Stimulated activated CD4-positive, alpha-beta T cell treated with anti-CD3 and anti-CD28 coated beads, Interleukin-1b, Interleukin-23, amount 100 ng/mL, for 1 hour (primary cell): ENCODE measurements at places on chromosomes 2 and 18.

DNA sequence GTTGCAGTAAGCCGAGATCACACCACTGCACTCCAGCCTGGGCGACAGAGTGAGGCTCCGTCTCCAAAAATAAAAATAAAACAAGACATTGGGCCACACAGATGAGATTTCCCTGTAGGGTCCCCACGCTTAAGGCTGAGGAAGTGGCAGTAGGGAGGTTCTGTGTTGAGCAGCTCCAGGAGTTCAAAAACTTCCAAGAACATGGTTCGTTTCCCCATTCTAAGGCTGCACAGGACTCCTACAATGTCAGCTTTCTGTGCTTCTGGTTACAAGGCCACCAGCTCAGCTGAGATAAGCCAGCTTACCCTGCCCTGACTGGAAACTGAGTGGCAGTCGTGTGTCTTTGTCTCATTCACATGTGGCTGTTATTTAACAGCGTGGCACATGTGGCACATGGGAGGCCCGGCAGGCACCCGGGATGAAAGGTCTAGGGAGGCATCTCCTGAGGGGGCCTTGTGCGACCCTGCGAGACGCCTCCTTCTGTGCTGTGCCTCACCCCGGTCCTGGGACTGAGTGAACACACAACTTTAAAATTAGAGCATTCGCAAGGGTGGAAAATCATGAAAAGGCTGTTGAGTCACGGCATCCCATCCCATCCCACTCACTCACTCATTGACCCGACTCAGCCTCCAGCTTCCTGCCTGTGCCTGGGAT, 7.7 kb downstream of the ITGB1BP1 start:
- DNase-seq: no peak

DNA sequence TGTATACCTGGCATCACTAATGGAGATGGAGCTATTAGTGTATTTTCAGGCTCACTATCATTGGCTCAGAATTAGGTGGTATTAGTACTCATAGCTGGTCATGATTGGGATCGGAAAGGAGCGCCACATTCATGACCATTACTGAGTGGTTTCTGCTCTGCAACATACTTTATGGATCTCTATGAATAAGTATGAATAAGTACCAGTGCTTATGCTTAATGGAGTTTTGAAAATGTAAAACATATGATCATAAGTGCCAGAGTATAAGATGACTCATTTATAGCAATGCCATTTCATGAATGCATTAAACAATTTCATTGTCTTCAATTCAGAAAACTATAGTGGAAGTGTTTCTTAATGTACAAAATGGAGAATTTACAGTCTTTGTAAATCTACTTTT, 156.7 kb downstream of the GALNT3 start:
- no peak for DNase-seq

DNA sequence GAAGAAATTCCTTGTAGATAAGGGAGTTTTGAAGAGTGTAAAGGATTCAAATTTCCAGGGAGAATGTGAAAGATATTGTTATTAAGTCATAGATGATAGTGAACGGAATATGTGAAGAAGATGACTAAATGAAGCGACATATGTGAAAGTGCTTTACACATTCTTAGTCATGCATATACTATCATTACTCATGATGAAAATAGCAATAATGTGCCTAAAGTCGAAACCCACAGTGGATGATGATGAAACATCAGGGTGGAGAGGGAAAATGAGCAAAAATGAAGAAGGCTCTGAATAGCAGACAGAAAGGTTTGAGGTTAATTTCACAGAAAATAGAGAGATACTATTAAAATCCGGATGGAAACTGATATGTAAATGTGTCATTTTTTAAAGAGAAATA, 1237.1 kb downstream of the LRP1B start:
- DNase-seq: no peak

GRCh38 chr2:71482055-71482454, 28.7 kb downstream of the DYSF start:
- DNase-seq: no peak

DNA sequence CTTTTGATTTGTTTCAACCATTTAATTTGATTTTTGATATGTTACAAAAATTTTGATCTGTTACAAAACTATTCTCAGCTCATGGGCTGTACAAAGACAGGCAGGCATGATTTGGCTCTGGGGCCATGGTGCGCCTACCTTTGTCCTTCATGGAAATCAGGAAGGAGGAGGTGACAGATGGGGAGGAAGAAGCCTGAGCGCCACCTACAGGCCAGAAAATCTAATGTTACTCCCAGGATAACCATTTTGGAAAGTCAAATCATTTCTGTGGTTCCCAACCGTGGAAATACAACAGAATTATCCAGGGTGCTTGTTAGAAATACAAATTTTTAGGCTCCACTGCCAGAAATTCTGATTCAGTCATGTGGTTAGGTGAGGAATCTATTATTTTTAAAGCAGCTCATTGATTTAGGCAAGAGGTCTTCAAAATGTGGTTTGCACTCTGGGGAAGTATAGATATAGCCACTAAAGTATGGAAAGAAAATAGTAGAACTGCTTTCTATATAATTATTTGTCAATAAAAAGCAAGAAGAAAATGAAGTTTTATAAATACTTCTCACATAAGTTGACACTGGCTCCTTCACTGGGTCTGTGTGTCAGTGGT, 93.9 kb downstream of the EVA1A start:
- no peak for DNase-seq

DNA sequence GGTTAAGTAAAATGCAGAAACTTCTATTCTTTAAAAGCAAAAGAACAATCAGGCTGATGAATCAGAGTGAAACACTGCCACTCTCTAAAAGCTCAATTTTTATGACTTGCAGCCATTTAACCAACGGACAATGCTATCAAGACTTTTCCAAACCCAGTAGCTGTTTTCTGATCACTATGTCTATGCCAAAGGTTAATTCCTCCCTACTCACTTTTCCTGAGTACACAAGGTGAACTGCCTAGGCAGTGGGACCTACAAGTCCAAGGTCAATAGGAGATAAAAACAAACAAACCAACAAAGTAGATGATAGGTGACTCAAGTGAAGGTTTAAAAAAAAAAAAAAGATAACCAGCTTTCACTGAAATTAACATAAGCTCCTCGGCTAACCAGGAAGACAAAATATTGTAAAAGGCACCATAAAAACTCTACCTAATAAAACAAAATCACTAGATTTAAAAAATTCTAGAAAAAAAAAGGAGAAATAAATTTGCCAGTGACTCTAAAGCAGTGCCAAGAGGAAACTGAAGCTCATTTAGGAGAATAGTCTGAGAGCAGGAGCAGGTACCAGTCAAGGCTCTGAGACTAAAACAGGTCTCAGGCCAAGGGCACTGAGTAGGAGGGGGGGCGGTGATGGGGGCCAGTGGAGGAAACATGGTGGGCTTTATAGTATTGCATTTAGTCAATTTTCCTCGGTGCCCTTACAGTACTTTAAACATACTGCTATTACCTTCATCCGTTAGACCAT, 134.1 kb upstream of the DLGAP1 start:
- no peak for DNase-seq

DNA sequence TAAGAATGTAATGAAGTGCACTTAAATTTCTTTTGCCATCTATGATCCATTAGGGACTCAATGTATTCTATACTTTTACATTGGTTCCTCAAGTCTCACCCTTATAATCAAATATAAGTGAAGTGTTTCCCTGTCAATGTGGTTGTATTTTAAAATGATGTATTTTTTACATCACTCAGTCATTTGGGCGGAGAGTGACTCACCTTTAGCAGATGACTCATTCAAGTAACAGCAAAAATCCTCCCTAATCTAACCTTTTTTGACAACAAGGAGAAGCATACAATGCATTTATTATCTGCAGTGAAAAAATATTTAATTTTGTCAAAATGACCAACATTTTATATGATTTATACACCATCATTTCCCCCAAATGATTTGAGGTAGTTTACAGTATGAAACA, 94.4 kb downstream of the FANCL start:
- DNase-seq: no peak

GRCh38 chr2:76008001-76008702, 297.4 kb upstream of the GCFC2 start:
- DNase-seq: no peak

DNA sequence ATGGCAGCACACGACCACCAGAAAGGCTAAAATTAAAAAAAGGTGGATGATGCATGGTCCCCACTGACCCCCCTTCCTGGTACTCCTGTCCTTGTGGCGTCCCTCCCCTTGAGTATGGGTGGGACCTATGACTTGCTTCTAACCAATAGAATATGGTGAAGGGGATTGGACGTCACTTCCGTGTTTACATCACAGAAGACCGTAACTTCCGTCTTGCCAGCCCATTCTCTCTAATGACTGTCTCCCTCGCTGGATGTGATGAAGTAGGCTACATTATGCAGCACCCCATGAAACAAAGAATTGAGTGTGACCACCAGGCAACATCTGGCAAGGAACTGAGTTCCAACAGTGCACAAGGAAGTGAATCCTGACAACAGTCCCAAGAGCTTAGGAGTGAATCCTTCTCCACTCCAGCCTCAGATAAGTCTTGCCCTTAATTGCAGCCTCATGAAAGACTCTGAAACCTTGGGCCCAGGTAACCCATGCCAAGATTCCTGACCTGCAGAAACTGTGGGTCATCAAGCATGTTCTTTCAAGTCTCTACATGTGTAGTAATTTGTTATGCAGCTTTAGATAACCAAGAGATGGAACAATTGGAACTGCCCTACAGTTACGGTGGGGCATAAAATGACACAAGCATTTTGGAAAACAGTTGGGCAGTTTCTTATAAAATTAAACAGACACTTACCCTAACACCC, 80.1 kb upstream of the NPAS2 start:
- DNase-seq: no peak

- no peak for DNase-seq
Measured at GRCh38 chr18:78743078-78743477, 236.5 kb upstream of the SALL3 start.

DNA sequence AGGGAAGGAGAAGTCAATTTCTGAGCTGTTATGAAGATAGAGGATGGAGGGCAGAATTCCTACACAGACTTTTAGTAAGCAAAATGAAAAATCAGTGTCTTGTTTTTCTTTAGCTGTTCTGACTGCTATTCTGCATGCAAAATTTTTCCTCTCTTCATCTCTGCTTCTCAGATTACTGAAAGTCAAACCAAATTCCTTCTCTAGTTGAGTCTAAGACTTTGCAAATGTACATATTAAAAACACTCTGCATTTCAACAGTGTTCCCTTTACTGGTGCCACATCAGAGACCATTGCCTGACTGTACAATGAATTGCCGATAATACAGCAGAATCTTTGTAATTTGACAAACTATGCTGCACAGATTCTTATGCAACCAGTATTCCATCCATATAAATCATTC, 198.8 kb downstream of the EXOC6B start:
- DNase-seq: no peak

GRCh38 chr2:4604767-4605166, 901.4 kb downstream of the DCDC2C start:
- DNase-seq: no peak

GRCh38 chr18:1019191-1019590, 114.5 kb downstream of the ADCYAP1 start:
- DNase-seq: no peak

DNA sequence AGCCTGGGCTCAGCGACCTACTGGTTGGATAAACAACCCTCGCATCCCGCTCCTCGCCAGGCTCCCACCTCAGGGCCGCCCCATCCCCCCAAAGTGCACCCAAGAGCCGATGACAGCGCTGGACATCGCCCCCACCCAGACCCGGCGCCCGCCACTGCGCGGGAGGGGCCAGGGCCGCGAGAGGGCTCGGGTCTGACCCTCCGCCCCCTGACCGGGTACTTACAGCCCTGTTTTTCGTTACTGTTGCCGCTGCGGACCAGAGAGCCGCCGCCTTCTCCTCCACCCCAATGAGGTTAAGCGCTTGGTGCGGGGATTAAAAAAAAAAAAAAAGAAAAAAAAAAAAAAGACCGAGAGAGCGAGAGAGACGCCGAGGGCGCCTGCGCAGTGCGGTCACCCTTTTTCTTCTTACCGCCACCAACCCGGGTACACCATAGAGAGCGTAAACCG, at the start of gene CLASP1:
Gene CLASP1, minus strand, starts transcription at position 314 of the 447 bp plus-strand sequence. CDS start 43,567 bp downstream, outside the sequence.
- no peak for DNase-seq

- no peak for DNase-seq
Measured at GRCh38 chr2:141048951-141049350, 1081.9 kb downstream of the LRP1B start.

- DNase-seq: no peak
Measured at GRCh38 chr2:147255812-147256211, 589.0 kb upstream of the ACVR2A start.

DNA sequence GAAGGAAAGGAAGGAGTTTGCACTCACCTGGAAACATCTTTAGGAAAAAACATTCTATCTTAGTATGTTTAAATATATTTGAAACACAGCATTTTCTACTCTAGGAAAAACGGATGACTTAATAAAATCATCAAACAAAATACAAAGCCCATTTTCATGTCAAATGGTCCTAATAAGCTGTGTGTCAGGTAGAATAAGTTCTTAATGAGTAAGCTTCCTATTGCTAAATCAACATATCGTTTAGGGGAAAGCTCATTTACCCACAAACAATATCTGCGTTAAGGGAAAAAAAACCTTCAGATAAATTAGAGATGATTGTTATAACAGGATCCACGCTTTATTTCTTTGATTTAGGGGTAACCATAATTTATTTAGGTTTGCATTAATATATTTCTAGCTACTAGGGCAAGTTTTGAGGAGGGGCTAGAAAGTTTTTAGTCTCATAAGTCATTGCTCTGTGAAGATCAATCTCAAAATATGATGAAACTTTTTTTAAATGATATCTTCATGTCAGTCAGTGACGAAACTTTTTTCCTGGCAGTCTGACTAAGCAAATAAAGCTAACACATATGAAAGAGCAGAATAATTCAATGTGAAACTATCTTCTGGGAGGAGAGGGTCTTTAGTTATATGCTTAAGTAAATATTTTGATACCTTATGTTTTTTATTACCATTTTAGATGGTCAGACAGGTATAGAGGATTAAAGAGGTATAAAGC, 147.1 kb downstream of the WDSUB1 start:
- DNase-seq: no peak
